Ecto neural progenitor cell (in vitro differentiated cells): ENCODE measurements at places on chromosomes 3 and 15.

DNA sequence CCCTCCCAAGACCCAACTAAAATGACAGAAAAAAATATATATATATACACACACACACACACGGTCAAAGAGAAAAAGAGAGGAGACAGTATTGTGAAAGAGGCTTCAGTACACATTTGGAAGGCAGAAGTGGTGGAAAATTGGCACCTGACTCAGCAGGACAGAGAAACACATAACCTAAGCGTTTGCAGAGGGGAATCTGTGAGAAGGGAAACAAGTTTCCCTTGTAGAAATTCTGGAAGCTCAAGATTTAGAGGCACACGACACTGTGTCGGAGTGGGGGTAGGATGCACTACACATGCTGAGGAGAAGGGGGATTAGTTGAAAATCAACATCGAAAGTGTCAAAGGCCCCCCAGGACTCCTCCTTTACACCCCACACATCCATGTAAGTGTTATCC lies 53.1 kb downstream of the PAK2 start:
- DNase-seq: no peak

- DNase-seq: no peak
Observed at GRCh38 chr3:80770106-80771074, 991.1 kb downstream of the GBE1 start.

- no peak for DNase-seq
Observed at GRCh38 chr3:119538772-119539171, 20.6 kb downstream of the CD80 start.

- DNase-seq: no peak
Observed at GRCh38 chr3:38743043-38743442, 73.0 kb downstream of the SCN10A start.

DNA sequence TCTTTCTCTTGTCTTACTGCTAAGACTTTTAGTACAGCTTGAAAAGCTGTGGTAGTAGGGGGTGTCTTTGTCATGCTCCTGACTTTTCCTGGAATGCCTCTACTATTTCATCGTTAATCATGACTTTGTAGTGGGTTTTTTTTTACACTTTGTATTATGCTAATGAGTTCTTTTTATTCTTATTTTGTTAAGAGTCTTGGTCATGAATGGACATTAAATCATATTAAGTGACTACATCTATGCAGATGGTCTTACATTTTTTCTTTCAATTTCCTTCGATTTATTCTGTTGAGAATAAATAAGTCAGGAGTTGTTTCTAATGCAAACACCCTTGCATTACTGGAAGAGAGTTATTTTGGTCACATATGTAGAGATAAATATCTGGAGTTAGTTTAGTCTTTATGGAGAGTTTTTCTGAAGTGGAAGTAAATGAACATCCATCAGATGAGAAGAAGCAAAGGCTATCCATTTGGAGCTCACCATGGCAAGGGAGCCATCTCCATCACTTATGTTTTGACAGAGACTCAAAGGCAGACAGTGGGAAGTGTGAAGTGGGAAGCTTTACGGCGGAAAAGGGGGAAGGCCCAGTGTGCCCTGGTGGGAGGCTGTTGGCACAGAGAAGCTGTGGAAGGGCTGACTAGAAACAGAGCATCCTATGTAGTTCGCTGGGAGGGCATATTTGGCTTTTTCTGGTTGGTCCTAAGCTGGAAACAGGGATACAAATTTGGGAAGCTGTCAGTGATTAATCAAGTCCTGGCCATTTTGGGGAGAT lies 73.1 kb upstream of the PRR23E start:
- DNase-seq: peak; percentile 24

GRCh38 chr3:98972155-98972554 lies 70.7 kb upstream of the DCBLD2 start:
- no peak for DNase-seq

DNA sequence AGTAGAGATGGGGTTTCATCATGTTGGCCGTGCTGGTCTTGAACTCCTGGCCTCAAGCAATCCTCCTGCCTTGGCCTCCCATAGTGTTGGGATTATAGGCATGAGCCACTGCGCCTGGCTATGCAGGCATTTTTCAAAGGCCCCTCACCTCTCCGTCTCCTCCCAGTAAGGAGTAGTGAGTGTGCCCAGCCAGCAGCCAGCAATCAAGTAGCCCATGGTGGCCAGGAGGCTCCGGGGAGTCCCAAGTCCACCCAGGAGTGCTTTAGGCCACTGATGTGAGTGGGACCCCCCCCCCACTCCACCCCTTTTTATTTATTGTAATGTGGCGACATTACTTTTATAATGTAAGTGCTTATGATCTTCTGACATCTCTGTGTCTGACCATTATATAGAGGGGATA lies 8.1 kb downstream of the ISG20 start:
- DNase-seq: peak; percentile 17

DNA sequence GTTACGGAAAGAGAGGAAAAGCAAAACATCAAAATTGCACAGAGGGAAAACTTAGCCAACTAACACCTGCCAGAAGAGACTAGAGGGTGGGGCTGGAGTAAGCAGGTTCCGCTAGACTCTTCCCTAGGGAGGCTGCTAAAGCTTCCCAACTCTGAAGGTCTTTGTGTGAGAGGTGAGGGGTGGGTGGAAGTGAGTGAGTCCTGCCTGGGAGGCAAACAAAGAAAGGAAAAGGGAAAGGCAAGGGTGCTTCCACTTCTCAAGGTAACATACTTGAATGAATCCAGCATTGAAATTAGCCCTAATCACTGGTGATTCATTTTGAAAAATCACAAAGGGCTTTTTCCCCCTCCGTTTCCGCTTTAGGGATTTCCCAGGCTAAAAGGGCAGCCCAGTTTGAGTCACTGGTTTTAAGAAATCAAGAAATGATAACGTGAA lies 220.5 kb upstream of the ADAMTS9 start:
- DNase-seq: no peak

DNA sequence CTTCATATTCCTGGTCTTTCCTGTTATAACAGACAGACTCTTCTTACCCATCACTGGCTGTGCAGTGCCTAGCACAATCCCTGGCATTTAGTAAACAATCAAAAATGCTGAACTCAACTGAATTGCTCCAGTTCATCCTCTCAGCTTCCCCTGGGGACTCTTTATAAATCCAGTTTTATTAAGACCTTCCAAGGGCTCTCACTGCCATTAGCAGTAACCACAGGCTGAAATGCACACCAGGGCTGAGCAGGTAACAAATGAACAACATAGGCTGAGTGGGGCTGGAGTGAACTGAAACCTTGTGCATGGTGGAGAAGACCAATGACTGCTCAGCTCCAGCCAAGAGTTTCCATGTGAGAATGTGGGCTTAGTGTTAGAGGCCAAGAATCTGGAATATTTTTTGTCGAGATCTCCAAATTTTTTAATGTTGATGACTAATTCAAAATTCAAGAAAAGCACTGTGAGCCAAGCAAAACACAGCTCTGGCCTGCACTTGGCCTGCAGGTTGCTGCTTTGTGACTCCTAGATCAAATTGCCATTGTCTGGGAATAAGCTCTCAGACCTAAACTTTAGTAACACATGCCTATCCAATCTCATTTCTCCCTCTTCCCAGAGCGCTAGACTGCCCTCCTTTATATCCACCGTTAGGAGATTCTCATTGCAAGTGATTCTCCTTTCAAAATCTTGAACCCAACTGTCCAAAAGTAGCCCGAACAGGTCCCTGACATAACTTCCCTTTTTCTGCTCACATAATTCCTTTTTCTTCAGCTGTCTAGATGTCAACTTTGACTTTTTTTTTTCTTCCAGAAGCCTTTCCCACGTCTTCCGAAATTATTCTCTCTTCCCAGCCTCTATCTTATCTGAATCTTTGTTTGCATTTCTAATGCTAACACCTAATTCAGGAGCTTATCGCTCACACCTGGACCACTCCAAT lies 7.4 kb downstream of the SQOR start:
- DNase-seq: no peak
